Dermis microvascular lymphatic vessel endothelial cell (primary cell): ENCODE measurements at places on chromosomes 6 and 20. TPM values are rescaled to one million over a fixed set of nuclear protein-coding genes. Genes with fewer than 3 reads are reported as not detected.

Gene CTCFL
- total RNA-seq, result not detected in 2 replicates

Gene CCNC
- 70.9 and 86.5 TPM in 2 replicates for total RNA-seq

Gene THBD
- 7.7 and 9.6 TPM in 2 replicates for total RNA-seq

Gene PGBD1
- total RNA-seq, result 4.6 and 5.2 TPM in 2 replicates

Gene SLC22A2
- not detected in 2 replicates for total RNA-seq
